ENCODE measurements at places on chromosomes 1 and 21.

- DNase-seq: no peak
Measured at GRCh38 chr1:223700942-223701637, 11.2 kb upstream of the CAPN2 start.

- DNase-seq: no peak
Measured at GRCh38 chr1:223180731-223181321, 37.8 kb upstream of the TLR5 start.

GRCh38 chr1:116572099-116572498 is 1.3 kb upstream of the CD58 start:
- no peak for DNase-seq

GRCh38 chr1:56180520-56181190 is 398.7 kb downstream of the PLPP3 start:
- DNase-seq: peak; percentile 25

GRCh38 chr1:109885589-109885988 is 25.1 kb upstream of the CSF1 start:
- DNase-seq: no peak

DNA sequence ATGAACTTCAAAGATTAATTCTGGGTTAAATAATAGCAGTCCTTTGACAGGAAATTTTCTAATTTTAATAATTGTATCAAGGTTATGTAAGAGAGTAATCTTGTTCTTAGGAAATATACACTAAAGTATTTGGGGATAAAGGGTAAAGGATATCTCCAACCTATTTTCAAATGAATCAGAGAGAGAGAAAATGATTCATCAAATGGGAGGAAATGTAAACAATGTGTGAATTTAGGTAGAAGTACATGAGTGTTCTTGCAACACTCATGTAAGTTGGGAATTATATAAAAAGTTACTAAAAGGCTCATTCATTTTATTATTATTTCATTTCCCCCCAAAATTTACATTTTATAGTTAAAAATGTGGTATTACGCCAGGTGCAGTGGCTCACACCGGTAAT is 20.4 kb upstream of the SIM2 start:
- no peak for DNase-seq

DNA sequence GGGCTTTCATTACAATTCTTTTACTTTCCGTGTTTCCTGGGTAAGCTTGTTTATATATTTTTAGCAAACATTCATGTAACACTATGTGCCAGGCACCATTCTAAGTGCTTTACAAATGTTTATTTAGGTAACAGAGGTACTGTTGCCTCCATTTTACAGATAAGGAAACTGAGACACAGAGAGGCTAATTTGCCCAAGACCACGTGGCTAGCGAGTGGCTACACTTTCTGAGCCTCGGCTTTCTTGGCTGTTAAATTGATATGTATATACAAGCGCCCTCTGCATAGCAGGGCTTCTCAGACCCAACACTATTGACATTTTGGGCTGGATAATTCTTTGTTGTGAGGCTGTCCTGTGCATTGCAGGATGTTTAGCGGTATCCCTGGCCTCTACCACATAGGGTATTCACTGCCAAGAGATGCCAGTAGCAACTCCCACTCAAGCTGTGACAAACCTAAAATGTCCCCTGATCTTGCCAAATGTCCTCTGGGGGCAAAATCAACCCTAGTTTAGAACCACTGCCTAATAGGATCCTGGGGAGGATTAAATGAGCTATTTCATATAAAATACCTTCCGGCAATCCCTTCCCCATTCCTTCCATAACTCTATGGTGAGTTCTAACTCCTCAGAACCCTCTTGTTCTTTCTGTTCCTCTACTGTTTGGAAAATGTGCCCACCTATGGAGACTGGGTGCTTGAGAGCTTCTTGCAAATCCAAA is 17.2 kb upstream of the ID3 start:
- DNase-seq: no peak

DNA sequence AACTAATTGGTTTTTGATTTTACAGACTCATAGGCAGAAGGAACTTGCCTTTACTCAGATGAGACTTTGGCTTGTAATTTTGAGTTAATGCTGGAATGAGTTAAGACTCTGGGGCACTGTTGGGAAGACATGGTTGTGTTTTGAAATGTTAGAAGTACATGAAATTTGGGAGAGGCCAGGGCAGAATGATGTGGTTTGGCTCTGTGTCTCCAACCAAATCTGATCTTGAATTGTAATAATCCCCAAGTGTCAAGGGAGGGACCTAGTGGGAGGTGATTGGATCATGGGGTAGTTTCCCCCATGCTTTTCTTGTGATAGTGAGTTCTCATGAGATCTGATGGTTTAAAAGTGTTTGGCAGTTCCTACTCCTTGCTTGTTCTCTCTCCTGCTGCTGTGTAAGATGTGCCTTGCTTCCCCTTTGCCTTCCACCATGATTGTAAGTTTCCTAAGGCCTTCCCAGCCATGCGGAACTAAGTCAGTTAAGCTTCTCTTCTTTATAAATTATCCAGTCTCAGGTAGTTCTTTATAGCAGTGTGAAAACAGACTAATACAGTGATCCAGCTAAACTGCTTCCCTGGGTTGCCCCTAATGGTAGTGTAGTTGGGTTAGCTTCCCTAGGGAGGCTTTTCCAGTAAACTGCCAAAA is 10.2 kb downstream of the CPT2 start:
- DNase-seq: no peak

GRCh38 chr1:116807394-116808199 is 53.4 kb downstream of the CD2 start:
- no peak for DNase-seq

DNA sequence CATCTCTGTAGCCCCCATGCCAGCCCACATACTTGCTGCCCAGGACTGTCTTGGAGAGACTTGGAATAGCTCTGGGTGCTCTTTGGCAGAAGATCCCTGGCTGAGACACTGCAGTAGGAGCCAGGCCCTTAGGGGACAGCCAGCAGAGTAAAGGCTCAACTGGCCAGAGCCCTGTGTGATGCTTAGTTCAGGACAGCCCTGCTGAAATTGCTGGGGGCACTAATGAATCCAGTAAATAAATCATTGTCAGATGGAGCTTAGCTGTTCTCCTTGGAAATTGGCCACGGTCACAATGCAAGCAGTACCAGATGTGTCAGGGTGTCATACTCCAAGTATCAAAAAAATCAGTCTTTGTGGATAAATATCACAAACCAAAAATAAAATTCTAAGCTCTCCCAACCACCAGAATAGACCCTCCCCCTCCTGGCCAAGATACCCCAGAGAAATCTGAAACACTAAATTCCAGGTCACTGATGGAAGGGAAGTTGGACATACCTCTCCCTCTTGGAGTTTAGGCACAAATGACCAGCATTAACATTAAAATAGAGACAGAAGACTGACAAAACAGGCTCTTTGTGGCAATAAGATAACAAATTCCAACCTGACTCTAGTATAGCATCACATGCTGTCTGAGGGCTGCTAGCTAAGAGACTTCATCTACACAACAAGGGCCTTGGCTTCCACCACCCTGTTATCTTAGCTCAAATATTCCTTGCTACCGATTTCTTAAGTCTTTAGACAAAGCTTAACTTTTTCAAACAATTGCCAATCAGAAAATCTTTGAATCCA is 83.2 kb upstream of the DNAH14 start:
- no peak for DNase-seq

GRCh38 chr1:48450505-48450904 is 21.5 kb downstream of the SPATA6 start:
- DNase-seq: no peak

GRCh38 chr1:54610048-54610447 is 13.3 kb downstream of the FAM151A start:
- no peak for DNase-seq

- DNase-seq: no peak
Measured at GRCh38 chr1:168529518-168529917, 14.3 kb downstream of the XCL2 start.

DNA sequence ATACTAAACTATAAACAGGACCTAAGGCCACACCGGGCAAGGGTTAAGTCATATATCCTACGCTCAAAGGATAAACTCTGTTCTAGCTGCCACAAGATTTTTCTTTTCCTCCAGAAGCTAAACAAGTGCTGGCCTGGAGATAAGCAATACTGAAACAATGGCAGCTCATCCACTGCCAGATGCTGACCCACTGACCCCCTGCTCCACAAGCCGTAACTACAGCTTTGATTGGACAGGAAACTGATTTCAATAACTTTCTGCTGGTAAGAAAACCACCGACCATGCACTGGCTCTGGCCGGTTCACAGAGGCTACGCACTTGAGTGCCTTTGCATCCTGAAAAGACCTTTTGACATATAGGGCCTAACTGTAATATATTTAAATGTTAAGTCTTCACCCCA is 51.3 kb upstream of the PLA2G2C start:
- DNase-seq: no peak

- DNase-seq: no peak
Measured at GRCh38 chr1:41591891-41592290, 107.4 kb upstream of the EDN2 start.

DNA sequence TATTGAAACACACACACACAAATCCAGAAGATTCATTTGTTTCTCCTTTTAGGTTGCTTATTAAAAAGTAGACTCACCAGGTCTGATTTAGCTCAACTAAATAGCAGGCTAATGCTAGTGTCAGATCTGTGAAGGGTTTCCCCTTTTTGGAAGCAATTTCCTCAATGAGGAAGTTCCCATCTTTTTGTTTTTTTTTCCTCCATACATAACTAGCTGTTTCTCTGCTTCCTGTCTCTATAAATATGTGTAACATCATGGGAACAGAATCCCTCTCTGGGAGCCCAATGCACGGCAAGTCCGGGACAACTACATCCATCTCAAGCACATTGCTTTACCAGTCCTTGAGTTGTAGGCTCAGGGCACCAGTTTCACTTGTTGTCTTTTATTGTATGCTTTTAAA is 1421.1 kb downstream of the PLA2G4A start:
- DNase-seq: no peak

- DNase-seq: no peak
Measured at GRCh38 chr1:56954664-56955063, 11.2 kb downstream of the C8B start.

DNA sequence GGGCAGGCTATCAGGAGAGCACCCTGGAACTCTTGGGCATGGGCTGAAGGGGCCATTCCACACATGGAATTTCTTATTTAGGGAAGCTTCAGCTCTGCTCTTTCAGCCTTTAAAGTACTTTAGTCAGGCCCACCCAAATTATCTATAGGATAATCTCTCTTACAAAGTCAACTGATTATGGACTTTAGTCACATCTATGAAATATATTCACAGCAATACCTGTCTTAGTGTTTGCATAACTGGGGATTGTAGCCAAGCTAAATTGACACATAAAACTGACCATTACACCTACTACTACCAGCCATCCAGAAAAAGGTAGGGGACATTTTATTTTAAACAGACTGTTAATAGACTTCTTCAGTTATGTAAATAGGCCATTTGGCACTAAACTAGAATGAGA is 114.9 kb upstream of the VANGL1 start:
- DNase-seq: no peak

- peak; percentile 13 for DNase-seq
Measured at GRCh38 chr1:96845464-96845863, 123.9 kb downstream of the PTBP2 start.

DNA sequence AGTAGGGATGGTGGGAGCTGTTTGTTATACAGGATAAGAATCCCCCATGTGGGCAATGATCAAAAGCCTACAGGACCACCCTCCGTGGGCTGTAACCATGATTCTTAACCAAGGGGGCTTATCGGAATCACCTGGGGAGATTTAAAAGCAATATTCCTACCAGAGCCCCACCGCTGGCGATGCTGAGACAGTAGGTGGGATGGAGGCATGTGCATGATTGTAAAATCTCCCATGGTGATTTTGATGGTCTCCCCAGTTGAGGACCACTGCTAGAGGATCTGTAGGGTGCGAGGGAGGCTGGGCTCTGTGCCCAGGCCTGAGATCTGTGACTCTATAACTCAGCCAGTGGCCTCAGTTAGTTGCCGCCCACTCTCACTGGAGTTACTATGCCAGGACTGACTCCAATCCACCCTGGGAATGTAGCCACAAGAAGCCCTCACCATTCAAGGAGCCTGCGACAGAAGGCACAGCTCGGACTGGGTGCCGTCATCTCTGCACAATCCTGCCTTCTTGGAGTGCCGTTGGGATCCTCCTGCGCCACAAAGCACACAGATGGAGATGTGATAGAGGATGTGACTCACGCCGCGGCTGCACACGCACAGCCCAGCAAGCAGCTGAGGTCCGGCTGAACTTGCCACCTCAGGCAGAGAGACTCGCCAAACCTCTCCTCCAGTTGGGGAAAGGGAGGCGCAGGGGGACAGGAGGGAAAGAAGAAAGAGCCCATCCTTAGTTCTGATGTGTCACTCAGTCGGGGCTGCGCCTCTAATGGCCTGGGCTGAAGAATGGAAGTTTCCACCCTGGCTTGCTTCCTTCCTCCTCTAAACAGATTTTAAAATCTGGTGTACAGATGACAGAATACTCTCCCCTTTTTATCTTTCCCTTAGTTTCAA is 26.5 kb downstream of the AKNAD1 start:
- no peak for DNase-seq

DNA sequence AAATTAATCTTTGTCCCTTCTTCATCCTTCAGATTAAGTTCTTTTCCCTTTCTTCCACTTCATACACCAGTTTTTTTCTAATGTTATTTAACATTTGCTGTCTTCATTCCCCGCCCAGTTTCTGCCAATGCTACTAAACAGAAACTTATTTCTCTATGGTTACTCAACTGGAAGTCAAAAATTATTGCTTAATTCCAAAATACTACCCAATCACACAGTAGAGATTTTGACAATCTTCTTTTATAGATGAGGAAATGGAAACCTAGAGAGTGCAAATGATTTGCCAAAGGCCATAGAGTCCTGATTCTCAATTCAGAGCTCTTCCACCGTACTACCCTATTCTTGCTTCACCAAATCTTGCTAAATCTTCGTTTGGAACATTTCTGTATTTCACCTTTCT is 58.1 kb upstream of the SH3GLB1 start:
- DNase-seq: no peak

DNA sequence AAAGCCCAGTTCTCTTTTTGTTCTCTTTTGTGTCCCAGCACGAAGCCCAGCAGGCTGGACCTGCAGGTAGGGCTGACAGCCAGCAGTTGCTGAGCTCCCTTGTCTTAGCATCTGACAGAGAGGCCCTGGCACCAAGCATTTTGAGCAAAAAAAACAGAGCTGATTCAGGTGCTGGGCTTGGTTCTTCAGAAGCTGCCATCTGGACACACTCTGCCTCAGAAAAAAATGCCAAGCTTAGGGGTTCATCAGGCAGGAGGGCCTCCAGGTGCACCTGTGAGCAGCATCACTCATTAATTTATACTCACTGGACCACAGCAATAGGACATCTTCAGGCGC is 167.1 kb upstream of the PLD5 start:
- DNase-seq: no peak

DNA sequence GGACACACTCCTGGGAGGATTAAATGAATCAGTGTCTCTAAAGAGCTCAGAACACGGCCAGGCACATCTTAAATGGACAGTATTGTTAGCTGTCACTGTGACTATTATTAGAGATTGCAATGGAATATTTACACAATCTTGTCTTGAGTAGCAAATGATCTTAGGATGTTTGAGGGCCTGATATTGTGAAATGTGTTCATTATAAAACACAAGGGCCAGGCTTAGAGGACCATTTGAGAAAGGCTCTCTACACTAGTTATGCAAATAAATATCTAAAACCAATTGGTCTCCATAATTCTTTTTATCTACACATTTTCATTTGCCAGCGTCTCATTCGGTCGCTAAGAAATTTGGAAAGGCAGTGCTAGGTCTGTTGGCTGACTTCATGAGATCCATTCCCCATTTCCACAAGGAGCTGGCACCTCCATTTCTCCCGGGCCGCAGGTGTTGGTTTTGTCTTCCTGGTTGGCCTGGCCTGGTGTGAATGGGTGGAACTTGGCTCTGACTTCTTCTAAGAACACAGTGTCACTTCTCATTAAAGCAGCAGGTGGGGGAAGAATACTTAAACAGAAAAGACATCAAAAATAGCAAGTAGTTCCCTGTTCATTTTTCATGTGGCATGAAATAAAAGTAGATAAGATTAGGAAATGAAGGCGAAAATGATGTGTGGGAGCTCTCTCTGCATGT is 56.0 kb upstream of the PLXNA2 start:
- no peak for DNase-seq

Measured in GM06990 (cell line).